ENCODE measurements at places on chromosomes 7 and 10.

- no peak for DNase-seq
These were observed 340.8 kb downstream of the KCNMA1 start for GRCh38 chr10:77296534-77297392.

DNA sequence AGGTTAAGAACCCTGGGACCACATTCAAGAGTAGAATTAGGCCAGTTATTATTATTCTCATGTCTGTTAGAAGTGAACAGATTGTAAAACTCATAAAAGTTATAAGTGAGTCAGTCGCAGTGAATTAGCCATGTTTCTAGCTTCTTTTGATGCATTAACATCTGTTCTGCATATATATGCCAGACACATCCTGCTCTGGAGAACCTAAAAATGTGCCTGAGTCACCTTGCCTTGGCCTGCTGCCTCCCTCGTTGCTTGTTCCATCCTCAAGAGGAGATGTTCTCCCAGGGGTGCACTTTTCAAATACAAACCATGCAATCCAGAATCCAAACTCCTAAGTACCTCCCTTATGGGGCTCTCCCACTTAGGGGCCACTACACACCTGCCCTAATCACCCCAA, 14.8 kb downstream of the TSPAN12 start:
- DNase-seq = no peak

DNA sequence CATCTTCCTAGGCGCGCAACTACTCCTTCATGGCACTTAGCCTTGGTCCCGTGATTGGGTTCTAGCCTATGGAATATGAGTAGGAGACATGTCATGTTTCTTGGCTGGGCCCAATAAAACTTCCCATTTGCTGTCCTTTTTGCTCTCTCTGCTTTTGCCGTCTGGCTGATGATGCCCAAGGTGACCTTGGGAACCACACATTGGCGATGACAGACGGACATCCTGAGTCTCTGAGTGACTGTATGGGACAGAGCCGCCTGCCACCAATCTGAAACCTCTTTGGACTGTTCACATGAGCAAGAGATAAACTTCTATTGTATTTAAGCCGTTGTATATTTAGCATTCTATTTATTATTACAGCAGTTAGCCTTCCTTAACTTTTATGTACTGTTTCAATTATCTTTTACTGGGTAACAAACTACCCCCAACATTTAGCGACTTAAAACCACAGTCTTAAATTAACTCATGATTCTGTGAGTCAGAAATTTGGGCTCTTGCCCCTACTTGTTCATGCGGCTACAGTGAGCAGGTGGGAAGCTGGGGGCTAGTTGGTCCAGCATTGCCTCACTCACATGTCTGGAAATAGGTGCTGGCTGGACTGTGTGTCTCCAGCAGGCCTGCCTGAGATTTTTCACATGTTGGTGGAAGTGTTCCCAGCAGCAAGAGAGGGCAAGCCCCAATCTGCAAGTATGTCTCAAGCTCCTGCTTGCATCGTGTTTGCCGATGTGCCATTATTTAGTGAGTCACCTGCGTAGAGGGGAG, 71.7 kb downstream of the NOD1 start:
- no peak for DNase-seq

DNA sequence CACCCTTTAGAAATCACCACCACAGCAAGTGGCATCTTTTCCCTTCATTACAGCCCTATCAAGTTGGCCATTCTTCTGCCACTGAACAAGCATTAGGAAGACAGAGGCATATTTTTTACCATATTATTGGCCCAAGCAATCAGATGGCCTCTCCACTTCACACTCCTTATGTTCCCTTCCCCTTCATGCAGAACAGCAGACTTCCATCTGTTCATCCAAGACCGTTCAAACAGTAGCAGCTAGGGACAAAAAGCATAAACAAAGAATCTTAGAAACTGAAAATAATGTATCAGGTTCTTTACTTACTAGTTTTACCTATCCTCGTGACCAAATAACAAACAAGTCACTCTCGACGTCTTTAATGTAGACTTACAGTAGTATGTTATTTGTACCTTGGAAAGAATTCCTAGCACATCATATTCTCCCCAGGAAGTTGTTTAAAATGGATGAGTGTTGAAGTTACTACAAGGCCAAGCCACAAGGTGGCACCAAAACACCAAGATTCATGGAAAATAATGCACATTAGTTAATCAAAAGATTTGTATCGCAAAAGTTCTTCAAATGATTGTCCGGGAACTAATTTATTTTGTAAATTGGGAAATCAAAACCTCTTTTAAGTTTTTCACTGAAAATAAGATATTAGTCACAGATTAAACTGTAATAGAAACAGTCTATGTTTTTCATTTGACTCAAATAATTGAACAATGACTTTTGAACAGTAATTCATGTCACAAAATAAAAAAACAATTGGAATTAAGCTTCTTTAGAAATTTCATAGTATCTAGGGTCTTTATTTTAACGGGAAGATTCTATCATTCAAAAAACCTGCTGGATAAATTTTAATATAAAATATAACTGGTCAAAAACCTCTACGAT, 112.1 kb downstream of the VPS41 start:
- DNase-seq = peak; percentile 13

DNA sequence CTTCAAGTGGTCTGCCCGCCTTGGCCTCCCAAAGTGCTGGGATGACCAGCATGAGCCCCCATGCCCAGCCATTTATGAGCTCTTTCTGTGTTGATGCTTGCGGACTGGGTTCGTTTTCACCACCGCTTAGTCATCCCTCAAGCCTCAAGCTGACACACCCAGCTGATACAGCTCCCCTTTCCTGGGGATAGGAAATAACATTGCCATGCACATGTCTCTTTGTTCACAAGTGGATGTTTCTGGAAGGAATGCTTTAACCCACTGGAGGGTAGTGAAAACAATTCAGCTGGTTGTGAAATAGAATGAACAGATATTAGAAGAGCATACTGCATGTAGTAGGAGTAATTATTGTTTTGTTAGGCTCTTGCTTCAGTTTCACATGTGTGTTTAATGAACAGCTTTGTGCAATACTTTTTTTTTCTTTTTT, 8.5 kb upstream of the METTL27 start:
- no peak for DNase-seq

DNA sequence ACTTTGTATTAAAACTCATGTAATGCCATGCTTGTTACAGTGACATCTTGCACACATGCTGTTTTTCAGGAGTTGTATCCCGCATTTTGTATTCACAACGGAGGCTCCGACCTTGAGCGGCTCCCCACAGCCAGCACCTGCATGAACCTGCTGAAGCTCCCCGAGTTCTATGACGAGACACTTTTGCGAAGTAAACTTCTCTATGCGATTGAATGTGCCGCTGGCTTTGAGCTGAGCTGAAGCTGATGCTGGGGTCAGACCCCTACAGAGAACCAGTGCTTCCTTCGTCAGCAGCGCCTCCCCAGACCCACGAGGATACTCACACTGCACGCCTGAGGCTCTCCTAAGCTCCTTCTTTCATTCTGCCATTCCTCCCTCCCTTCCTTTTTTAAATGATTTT, 69.3 kb upstream of the DNAJB6 start:
- DNase-seq = no peak

- DNase-seq = no peak
These were observed 108.7 kb downstream of the ITIH5 start for GRCh38 chr10:7558036-7558435.

GRCh38 chr10:34406463-34407323, 408.4 kb downstream of the PARD3 start:
- no peak for DNase-seq

- DNase-seq = no peak
These were observed 99.0 kb downstream of the UBE2H start for GRCh38 chr7:129853661-129854268.

DNA sequence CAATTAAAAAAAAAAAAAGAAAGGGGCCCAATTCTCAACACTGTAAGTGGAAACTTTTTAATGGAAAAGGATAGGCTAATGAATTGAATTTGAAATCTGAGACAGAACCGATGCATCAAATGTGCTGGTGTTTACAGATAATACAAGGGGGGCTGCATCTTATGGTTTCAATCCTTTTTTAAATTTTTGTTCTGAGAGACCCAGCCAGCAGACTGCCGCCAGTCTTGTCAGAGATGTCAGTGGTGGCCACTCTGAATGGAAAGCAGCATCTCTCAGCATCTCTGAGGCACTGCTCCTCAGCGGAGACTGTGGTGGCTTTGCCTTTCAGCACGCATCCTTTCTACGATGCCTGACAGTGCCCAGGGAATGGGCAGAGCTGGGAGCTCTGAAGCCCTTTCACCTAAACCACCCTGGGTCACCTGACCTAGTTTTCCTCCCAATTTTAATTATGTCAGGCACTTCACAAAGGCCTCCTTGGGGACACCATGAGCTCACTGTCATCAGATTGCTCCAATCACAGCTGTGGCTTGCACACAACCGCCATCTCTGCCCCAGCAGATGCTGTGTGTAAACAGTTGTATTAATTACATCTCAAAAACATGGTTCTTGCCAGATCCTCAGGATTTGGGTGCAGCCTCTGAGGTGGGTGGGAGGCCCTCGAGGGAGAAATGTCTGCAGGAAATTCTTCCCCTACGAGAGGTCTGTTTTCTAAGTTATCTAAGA, 81.2 kb downstream of the EGFR start:
- no peak for DNase-seq

DNA sequence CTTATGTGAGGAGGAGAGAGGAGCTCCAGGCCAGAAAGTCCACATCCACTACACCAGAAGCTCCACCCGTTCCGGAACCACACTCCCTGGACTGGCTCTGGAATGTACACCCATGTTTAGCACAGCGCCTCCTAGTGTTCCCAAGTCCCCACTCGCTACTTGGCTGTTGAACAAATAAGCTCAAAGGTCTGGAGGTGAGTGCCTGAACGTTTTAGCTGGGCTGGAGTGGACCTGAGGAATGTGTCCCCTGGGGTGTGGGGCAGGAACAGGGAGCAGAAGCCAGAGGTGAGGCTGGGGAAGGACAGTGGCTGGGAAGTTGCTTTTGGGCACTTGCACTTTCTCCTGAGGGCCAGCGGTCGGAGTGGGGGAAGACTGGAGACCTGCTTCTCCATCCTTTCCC, 164.1 kb upstream of the CDCA7L start:
- no peak for DNase-seq

DNA sequence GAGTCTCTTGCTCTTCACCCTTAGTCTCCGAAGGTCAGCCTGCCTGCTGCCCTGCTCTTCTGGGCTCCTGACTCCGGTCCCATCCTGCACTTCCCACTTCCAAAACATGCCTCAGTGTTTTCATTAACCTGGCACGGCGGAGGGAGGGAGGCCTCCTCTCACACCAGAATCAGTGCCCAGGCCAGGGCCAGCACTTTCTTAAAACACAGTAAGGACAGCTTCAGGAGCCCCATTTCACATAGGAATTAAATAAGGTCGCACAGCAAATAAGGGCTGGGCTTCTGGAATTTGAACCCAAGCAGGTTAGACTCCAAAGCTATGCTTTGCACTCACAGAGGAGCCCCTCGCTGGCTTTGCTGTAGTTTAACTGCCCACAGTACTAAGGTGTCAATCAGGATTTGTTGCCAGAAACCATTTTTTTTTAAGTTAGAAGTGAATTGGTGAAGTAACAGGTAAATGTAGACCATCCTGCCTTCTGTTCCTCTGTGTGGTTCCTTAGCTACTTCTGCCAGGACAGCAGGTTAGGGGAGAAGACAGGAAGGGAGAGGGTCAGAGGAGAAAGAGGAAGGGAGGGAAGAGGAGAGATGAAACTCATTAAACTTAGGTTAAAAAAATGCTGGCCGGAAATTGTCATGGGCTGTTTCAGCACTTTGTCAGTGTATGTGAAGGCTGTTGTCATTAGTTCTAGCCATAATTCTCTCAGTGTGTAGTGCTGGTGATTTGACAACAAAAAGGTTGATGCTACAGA, 1.1 kb downstream of the RASSF4 start:
- DNase-seq = no peak

DNA sequence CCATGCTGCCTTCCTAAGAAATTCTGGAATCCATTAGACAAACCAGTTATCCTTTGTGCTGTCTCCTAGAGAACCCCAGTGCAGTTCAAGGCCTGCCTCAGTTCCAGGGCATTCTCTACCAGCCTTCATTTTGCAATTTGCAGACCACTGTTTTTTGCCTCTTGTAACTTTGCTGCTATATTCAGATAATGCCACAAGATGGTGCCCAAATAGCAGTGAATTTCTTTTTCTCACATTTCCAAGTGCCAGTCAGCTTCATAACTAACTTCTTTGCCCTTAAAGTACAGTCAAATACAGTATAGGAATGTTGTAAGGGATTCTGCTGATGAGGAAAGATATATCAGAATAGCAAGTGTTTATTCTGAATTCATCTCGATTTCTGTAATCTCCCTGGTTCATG, 25.2 kb downstream of the LOXL4 start:
- DNase-seq = no peak

DNA sequence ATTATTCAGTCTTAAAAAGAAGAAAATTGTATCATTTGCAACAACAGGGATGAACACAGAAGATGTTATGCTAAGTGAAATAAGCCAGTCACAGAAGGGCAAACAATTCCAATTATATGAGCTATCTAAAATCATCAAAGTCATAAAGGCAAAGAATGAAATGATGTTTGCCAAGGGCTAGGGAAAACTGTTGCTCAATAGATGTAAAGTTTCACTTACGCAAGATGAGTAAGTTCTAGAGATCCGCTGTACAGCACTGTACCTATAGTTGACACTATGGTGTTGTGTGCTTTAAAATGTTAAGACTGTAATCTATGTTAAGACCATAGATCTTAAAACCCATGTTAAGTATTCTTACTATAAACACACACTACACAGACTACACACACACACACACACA, 904.6 kb upstream of the LRRN3 start:
- DNase-seq = no peak

GRCh38 chr10:14678637-14679036, 96.1 kb downstream of the FAM107B start:
- no peak for DNase-seq

DNA sequence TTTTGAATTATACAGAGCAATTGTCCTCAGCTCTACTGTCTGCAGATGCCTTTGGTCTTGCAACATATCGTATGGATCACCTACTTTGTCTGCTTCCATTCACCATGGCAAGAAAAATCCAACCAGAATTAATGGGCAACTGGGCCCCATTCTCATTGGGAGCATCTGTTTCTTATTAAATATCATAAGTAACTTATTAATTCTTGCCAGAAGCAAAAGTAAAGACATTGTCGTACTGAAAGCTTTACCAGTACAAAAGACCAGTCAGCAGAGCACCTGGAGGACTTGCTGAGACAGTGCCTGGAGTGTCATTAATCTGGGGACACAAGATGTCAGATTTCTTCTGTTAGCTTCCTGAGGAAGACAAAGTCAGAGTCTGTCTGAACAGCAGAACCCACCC, 404.5 kb downstream of the INHBA start:
- no peak for DNase-seq

GRCh38 chr10:113442336-113442735, 110.5 kb upstream of the HABP2 start:
- no peak for DNase-seq

- no peak for DNase-seq
These were observed 12.7 kb downstream of the ZNF438 start for GRCh38 chr10:31018962-31019361.

GRCh38 chr10:78785066-78785465, 283.7 kb upstream of the ZMIZ1 start:
- DNase-seq = no peak

- DNase-seq = no peak
These were observed 167.8 kb downstream of the SDHAF3 start for GRCh38 chr7:97285348-97285747.
